Fibroblast of skin of right quadriceps (primary cell): ENCODE measurements at places on chromosomes 2 and 18.

- no peak for DNase-seq
Observed at GRCh38 chr2:23529659-23530058, 144.7 kb downstream of the KLHL29 start.

DNA sequence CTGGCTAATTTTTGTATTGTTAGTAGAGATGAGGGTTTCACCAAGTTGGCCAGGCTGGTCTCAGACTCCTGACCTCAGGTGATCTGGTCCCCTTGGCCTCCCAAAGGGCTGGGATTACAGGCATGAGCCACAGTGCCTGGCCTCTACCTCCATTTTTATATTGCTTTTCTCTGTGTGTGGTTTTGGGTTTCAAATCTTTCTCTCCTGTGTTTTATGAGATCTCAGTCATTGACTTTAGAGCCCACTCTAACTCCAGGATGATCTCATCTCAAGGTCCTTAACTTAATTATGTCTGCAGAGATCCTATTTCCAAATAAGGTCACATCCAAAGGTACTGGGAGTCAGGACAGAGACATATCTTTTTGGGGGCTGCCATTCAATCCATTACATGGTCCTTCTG lies 24.7 kb downstream of the ARL4C start:
- no peak for DNase-seq

DNA sequence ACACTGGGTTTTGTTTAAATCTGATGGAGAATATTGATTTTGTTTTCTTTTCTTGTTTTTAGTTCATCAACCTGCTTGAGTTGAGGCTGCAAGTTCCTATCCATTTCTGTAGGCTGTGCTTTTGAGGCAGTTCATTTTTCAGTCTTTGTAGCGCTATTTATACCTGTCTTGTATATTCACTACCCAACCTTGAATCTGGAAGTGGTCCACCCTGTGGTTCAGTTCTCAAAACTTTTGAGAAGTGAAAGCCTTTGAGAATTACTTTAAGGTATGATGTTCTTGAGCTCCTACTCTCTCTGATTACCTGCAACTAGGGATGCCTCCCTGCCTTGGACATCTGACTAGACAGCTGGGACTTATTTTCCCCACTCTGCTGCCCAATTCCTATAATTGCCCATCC lies 53.5 kb upstream of the KCNE4 start:
- DNase-seq, result no peak

DNA sequence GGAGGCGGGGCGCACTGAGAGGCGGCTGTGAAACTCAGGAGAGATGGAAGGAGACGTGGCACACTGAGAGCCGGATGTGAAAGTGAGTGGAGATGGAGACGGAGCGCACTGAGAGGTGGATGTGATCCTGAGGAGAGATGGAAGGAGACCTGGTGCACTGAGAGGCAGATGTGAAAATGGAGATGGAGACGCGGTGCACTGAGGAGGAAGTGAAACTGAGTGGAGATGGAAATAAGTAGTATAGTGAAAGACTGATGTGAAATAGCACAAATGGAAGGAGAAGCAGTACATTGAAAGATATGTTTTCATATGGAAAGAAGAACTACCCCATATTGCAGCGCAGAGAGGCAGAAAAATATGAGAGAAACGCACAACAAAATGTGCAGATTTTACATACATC lies 281.6 kb upstream of the RGPD4 start:
- DNase-seq, result no peak

GRCh38 chr2:65404988-65405697 lies 27.3 kb downstream of the SPRED2 start:
- DNase-seq, result no peak

- DNase-seq, result peak; percentile 95
Observed at GRCh38 chr2:8544786-8545694, 136.8 kb upstream of the ID2 start.

DNA sequence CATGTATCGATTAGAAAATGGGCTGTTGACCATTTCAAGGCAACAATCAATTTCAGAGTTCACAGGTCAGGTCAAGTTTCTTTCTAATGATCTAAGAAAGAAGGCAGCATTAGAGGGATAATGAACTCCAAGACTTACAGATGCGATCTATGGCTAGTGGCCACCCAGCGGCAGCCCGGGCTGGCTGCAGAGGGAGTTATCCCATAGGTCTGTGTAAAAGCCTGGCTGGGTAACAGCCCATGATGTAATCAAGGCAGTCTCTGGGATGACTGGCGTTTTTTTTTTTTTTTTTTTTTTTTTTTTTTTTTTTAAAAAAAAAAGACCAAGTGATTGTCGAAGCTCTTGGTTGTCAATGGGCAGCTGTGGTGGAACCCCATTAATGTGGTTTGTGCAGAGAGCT lies 171.1 kb upstream of the SKOR2 start:
- DNase-seq, result peak; percentile 32

DNA sequence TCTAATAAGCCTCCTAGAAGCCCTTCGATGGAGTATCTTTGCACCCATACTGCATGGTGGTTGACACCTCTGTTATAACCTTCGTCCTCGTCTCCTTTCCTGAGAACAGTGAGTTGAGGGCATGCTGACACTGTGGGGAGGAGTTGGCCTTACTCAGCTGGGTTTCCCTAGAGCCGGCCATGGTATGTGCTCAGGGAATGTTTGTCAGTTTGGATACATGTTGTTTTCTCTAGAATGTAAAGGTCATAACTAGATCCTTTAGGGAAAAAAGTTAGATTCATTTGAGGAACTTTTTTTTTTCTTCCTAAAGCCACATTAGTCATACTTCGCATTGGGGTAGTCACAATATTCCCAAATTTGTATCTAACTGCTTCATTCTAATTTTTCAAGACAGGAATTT lies 106.0 kb upstream of the FOSL2 start:
- peak; percentile 75 for DNase-seq

DNA sequence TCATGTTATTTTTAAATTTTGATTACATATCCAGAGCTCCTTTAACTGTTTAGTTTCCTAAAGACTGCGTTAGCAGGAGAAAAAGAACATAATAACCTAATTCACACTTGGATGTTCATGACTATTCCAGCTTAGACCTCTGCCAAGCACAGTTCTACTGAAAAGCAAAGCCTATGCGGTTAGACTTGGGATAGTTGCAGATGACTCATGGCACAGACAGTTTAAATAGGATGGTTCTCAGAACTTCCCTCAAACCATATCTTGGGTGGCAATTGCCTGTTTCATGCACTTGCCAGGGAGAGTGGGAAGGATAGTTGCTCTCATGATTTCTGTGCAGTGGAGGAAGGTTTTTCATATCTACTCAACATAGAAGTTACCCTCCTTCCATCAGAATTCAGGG lies 149.7 kb upstream of the KLHL29 start:
- peak; percentile 15 for DNase-seq
